ENCODE measurements at places on chromosomes 2 and 18. TPM values are rescaled to one million over a fixed set of nuclear protein-coding genes. Genes with fewer than 3 reads are reported as not detected.

DNA sequence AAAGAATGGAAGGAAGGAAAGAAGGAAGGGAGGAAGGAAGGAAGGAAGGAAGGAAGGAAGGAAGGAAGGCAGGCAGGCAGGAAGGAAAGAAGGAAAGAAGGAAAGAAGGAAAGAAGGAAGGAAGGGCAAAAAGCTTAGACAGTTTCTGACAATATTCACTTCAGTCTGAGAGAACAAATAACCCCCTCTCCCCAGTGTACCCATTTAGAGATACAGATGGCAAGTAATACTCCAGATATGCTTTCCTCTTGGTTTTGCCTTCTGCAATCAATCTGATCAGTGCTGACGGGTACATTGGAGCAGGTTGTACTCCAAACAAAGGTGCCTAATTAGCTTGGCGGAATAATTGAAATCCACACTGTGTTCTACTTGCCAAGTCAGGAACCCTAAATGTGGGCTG, 534.6 kb upstream of the TMEFF2 start:
- DNase-seq: no peak

DNA sequence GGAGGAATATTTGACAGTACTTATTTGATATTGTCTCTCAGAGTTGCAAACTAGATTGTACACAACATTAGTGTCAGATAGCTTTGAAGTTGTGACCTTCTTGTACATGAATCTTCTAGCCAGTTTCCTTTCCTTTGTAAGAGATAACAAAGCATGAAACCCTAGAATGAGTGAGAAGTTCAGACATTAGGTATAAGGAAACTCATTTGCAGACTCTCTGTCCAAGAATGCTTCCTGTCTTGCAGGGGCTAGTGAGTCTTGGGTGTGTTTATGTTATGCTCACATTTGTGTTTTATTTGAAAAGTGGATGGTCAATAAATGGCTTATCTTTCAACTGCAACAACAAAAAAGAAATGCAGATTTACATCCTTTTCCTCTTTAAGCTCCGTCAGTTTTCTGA, 1.4 kb downstream of the BOD1L2 start:
- DNase-seq: no peak

DNA sequence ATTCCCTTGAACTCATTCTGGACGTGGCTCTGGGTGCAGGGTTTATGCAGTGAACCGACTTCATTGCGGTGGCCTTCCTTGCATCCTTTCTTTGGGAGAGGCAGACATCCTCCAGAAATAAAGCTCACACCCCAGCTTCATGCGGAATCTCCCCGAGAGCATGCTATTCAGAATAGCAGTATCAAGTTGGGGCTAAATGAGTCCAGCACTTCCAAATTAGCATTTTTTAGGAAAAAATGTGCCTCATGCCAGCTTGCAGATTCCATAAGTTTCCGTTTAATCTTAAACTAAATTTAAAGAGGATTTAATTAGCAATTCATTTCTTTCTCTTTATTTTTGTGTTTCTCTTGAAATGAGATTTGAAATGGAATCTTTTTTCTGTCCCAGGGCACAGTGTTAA, 107.4 kb upstream of the HDAC4 start:
- DNase-seq: no peak

DNA sequence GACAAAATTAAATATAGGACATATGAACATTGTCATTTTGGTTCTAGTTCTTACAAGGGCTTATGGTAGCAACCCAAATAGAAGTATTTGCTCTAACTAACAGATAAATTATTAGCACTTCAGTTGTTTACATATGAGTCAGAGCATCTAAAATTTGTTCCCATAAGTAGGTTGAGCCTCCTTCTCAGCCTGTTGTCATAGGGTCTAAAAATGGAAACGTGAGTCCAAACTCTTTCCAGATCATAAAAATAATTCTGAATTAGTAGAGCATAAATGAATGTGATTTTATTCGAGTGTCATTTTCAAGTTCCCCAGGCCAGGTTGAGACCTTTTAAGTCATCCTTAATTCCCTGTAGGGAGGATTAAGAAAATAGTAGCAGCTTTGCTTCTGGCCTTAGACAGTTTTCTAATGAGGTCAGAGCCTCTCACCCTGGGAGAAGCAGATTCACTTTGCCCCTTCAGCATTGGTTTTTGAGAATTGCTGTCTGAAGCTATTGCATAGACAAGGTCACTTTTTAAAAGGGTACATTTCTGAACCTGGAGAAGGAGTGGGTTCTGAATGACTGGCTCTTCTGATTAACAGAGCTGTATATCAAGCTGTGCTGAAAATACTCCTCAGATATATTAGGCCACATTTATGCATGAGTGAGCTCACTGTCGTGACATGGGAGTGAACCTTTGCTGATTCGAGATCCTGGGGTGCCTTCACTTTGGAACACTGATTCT, 164.3 kb downstream of the NEDD4L start:
- no peak for DNase-seq

DNA sequence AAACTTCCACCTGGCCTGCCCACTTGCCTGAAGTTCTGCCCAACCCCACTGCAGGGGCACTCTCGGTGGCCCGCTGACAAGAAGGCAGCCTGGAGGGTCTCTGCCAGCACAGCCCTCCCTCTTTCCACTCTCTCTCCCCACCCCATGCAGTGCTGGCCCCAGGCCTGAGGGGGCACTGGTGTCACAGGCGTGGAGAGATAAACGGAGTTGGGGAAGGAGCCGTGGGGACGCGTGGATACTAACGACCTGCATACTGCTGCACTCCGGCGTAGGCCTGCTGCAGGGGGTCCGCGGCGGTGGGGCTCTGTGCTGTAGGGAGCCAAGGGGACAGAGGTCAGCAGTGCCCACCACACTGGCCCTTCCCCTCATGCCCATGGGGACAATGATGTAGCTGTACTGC, 299.3 kb downstream of the CELF4 start:
- DNase-seq: no peak

DNA sequence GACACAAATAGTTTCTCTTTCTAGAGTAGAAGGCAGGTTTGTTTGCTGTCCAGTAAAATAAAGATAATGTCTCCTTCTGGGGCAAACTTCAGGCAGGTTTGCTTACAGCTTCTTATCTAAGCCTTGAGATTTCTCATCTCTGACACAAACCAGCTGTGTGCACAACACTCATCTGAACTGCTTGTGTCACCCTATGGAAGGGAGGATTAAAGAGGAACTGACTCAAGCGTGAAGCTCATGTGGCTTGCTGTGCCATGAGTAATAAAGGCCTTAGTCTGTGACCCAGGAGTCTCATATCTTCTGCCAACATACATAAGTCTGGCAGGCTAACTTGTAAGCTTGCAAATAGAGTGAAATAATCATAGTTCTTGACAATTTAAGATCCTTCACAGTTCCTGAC, 24.2 kb upstream of the CPO start:
- DNase-seq: no peak

DNA sequence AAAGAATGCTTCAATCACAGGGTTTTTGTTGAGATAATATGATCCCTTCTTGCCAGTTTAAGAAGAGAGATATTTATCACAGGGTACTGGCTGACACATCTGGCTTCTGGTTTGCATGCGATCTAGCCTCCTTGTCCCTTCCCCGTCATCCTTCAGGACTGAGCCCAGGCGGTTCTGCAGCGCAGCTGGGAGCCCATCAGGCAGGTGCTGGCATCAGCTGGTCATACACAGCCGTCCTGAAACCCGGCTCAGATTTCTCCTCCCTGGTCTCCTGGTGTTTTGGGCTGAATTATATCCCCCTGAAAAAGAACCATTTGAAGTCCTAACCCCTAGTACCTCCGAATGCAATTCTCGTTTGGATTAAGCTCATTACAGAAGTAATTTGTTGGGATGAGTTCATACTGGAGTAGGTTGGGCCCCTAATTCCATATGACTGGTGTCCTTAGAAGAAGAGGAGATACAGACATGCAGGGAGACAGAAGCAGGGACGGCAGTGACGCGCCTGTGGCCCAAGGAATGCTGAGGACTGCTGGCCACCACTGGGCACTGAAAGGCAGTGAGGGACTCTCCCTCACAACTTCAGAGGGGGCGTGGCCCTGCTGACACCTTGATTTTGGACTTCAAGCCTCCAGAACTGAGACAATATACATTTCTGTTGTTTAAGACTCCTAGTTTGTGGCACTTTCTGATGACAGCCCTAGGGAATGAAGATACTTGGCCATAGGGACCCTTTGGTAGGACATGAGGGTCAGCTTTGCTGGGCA, 83.9 kb upstream of the ODC1 start:
- DNase-seq: no peak

- DNase-seq: no peak
Observed at GRCh38 chr18:987325-988186, 82.9 kb downstream of the ADCYAP1 start.

DNA sequence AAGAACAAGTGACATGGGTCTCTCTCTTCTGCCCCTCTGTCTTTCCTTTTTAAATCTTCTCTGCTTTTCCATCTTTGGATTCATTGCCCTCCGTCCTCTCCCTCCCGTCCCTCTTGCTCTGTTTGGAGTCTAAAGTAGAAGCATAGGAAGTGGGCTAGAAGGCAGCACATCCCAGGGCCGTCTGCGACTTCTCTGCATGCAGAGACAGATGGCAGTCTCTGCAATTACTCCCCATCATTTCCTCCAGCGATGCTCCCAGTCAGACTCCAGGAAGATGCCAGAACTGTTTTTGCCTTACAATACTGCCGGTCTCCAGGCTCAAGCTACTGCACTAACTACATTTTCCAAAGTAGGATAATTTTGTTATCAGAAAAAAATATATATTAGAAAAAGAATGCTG, 35.2 kb upstream of the LPIN2 start:
- DNase-seq: no peak

- DNase-seq: no peak
Observed at GRCh38 chr2:105376789-105377240, 22.0 kb downstream of the FHL2 start.

GRCh38 chr2:214096208-214096715, 314.6 kb upstream of the VWC2L start:
- no peak for DNase-seq

DNA sequence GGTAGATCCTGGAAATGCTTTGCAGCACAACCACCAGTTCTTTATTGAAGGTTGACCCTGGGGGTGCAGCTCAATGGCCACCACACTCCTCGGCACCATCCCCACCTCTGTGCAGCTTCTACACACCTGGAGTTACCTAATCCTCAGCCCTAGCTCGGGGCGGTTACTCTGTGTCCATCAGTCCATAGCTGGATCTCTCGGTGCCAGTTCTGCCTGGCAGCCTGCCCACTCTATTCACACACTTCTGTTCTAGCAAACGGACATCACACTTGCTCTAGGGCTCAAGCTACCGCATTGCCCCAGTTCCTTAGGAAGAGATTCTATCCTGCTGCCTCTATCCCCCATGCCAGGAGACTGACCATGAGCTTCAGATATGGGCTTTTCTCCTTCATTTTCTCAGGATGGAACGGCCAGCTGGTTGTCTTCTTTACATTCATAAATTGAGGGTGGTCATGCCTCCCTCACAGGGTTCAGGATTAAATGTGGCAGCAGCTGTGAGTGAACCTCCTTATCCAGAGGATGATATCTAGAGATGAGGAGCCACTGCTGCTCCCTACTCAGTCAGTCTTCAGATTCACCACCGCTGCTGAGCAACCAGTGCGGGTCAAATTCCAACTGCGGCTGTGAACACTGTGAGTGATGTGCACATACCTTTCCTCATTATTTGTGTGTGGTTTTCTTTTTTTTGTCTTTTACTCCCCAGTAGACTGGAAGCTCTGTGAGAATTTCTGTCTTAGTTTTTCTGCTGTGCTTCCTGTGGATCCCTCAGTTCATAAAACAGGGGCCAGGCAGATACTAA, 66.9 kb upstream of the TRIB2 start:
- peak; percentile 30 for DNase-seq

- DNase-seq: no peak
Observed at GRCh38 chr18:61553045-61553659, 219.9 kb downstream of the CDH20 start.

- no peak for DNase-seq
Observed at GRCh38 chr2:149625671-149626070, 38.1 kb upstream of the MMADHC start.

- DNase-seq: peak; percentile 39
Observed at GRCh38 chr2:236177604-236177966, 9.4 kb upstream of the GBX2 start.

DNA sequence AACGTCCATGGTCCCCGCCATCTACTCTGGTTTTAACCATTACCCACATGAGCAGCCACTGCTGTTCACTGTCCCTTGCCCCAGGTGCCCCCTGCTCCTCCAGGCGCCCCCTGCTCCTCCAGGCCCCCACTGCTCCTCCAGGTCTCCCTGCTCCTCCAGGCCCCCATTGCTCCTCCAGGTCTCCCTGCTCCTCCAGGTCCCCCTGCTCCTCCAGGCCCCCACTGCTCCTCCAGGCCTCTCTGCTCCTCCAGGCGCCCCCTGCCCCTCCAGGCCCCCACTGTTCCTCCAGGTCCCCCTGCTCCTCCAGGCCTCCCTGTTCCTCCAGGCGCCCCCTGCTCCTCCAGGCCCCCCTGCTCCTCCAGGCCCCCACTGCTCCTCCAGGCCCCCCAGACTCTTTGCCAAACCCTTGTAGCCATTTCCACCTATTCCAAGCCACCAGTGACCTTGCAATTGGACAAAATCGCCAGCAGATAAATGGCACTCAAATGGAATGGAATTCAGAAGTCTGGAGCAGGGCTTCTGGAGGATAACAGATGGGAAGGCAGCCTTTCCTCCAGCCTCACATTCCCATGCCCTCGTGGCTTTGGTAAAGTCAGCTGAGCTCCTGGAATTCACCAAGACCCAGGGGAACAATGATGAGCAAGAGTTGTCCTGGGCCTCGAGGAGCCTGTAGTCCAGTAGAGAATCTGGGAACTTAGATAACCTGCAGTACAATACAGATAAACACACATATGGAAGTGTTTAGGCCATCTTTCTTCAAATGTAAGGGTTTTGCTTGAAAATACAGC, 13.3 kb upstream of the RPL31 start:
- no peak for DNase-seq

DNA sequence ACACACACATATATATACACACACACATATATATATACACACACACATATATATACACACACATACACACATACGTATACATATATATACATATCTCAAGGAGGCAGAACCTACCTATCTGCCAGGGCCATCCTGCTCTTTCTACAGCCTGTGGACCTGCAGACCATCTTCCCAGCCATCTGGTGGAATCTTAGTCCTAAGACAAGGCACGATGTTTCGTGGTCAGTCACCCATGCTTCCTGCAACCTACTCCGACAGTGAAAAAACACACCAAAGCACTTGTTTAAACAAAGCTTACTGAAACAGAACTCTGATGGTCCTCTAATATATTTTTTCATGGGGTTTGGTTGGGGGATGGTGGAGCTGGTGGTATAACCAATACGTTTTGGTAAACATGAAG, 164.2 kb upstream of the ZNF521 start:
- no peak for DNase-seq

- no peak for DNase-seq
Observed at GRCh38 chr2:222434204-222434603, 9.9 kb downstream of the SGPP2 start.

IL1A gene
- total RNA-seq: not detected

CNDP1 gene
- not detected for total RNA-seq

WDR54 gene
- 2.9 TPM for total RNA-seq

AKAIN1 gene
- not detected for total RNA-seq

CABYR gene
- total RNA-seq: not detected

ZC3H6 gene
- 23.5 TPM for total RNA-seq

ALPI gene
- not detected for total RNA-seq

DSC1 gene
- 7.5 TPM for total RNA-seq

SLC9A4 gene
- not detected for total RNA-seq

MARCHF4 gene
- 0.08 TPM for total RNA-seq

IL37 gene
- total RNA-seq: not detected

SEMA4F gene
- 2.9 TPM for total RNA-seq

MAPRE2 gene
- 120 TPM for total RNA-seq

LYG2 gene
- total RNA-seq: not detected

FAP gene
- 0.71 TPM for total RNA-seq
